ENCODE measurements at places on chromosomes 1 and 21.
A peak's percentile ranks its signal among the peaks of the same experiment; 100 is the strongest.

GRCh38 chr1:183577897-183578465 is 12.3 kb downstream of the NCF2 start:
- DNase-seq = no peak

- no peak for DNase-seq
Measured at GRCh38 chr1:54606990-54607325, 16.4 kb downstream of the FAM151A start.

DNA sequence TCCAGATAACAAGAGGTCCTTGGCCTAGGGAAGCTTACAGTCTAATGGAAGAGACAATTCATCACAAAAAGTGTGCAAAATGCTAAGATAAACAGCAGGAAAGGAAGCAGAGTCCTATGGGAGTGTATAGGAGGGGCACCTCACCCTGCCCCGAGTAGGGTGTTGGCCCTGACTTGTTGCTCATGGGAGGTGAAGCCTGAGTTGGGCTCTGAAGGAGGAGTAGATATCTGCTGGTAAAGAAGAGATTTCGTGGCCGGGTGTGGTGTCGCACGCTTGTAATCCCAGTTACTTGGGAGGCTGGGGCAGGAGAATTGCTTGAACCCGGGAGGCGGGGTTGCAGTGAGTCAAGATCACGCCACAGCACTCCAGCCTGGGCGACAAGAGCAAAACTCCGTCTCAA is 18.6 kb upstream of the GPR37L1 start:
- no peak for DNase-seq

DNA sequence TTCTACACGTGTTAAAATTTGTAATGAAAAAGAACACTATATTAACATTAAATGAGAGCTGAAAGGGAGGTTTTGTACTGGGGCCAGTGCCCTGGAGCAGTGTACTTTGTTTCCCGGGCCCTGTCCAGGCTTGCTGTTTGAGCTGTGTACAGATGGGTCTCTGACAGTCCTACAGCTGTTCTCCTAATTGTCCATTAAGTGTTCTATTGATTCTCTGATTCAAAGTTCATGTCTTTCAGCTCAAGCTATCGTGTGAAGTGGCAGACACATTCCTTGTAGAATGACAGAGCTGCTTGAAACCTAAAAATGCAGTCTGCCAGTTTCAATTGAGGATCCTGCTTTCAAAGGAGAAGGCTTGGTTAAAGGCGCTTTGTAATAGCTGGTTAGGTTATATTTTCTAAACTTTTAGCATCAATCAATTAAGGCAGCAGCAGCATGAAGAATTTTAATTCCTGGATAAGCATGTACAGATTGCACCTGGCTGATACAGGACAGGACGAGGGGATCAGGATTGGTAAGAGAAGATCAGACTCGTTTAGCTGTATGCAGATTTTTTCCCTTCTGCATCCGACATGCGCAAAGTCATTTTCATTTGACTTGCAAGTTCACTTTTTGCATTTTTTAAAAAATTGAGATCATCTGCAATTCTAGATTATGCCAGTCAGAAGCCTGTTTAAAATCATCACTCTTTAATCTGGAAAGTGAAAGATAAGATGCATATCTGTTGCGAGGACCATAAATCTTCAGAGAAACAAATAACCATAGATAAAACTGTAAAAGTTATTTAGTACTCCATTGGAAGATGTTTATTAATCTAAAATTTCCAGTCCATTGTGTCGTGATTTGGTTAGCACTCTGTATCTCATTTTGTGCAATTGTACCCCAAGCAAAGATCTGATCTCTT is 98.5 kb downstream of the ATG4C start:
- no peak for DNase-seq

DNA sequence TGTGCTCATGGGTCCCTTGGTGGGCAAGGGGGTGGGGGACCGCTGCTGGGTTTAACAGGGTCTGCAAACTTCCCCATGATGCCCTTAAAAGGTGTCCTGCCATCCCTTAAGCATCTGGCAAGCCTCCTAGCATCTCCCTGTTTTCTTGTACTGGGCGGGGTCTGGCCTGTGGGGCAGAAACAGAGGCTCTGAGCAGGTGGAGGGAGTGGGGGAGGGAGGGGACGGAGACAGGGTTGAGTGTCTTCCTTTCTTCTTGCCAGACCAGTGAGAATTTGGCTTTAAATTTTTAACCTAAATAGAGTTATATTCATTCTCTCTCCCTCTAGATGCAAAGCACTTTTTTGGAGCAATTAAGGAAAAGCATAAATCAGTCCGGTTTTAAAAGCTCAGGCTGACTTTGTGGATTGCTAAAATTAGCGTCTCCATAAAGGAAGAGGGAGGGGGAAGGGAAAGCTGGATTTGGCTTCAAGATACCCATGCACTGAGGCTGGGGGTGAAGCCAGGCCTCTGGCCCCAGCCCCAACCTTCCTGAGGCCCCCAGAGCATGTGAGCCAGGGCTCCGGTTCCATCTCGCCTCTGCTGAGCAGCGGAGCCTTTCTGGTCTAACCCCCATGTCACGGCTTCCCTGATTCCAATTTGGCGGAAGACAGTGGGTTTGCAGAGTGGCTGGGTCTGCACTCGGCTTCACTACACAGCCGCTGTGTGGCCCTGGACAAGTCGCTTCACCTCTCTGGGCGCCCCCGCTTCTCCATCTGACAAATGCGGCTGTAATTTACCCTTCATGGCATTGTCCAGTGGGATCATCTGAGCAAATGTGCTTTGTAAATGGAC is 25.3 kb downstream of the IGSF21 start:
- no peak for DNase-seq

DNA sequence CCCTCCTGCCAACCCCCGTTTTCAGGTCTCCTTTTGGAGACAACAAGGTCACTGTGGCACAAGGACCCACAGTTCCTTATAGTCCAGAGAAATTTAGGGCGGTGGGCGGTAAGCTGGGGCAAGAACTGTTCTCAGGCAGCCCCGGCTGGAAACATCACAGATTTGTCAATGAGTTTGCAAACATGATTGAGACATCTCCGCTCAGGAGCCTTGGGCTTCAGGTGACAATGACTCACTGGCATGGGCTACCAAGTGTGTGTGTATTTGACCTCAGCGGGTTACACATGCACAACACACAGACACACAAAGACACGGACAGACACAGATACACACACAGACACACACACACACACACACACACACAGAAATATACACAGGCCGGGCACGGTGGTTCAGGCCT is 58.2 kb upstream of the ABCG1 start:
- no peak for DNase-seq

DNA sequence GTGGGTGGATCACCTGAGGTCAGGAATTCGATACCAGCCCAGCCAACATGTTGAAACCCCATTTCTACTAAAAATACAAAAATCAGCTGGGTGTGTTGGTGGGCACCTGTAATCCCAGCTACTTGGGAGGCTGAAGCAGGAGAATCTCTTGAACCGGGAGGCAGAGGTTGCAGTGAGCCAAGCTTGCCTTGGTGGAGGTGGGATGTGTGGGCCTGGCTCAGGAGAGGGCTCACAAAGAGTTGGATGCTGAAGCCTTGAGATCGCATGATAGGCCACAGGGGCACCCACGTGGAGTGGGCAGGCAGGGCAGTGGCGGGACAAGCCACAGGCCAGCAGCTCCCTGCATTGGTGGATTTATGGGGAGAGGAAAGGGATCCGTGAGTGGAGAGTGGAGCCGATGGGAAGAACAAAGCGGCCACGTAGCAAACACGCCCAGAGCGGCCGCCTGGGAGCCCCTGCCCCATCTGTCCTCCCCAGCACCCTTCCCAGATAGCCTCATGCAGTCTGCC is 4.4 kb downstream of the THAP3 start:
- DNase-seq = no peak

DNA sequence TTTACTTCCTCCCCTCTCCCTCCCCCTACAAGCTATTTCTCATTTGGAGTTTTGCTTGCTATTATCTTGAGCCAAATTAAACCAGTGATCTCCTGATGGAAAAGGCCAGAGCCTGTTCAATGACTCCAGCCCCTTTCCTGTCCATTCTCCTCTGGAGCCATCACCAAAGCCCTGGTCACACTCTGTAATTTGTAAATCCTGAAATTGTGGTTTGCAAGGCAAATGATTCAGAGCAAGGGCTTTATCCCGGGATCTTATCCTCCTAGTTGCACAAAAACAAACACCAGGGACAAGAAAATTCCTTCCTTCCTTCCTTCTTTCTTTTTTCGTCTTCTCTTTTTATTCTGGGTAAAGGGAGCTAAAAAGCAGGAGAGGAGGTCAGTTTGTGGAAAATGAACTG is 366.1 kb upstream of the ST6GALNAC5 start:
- no peak for DNase-seq

GRCh38 chr1:34115233-34115632 is 49.8 kb downstream of the CSMD2 start:
- DNase-seq = no peak

DNA sequence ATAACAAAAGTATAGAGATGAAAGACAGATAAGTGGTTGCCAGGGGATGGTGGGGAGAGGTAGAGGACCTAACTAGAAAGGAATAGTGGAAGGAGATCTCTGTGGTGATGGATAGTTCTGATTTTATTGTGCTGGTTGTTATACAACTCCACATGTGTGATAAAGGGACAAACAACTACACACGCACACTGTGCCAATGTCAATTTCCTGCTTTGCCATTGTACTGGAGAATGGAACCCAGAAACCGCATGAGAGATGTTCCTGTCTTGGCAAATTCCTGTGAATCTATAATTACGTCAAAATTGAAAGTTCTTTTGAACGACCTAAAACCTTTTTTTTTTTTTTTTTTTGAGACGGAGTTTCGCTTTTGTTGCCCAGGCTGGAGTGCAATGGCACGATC is 11.0 kb downstream of the TNFRSF9 start:
- no peak for DNase-seq

DNA sequence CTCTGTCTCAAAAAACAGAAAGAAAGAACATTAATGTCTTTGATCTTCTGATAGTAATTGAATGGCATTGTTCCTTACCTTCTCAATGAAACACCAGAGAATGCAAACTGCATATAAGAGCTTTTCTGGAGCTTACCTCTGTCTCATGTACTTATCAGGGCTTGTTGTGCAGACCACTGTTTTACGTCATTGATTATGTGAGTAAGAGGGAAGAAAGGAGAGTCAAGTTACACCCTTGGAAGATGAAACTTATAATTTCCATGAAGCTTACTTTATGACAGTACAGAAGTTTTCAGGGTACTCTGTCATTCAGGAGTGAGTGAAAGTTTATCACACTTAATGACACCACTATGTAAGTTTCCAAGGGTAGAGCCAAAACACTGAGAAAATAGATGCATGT is 49.0 kb upstream of the MAB21L3 start:
- no peak for DNase-seq

- no peak for DNase-seq
Measured at GRCh38 chr1:6504887-6505286, 13.4 kb upstream of the PLEKHG5 start.

- DNase-seq = no peak
Measured at GRCh38 chr1:90402893-90403849, 313.9 kb downstream of the BARHL2 start.

DNA sequence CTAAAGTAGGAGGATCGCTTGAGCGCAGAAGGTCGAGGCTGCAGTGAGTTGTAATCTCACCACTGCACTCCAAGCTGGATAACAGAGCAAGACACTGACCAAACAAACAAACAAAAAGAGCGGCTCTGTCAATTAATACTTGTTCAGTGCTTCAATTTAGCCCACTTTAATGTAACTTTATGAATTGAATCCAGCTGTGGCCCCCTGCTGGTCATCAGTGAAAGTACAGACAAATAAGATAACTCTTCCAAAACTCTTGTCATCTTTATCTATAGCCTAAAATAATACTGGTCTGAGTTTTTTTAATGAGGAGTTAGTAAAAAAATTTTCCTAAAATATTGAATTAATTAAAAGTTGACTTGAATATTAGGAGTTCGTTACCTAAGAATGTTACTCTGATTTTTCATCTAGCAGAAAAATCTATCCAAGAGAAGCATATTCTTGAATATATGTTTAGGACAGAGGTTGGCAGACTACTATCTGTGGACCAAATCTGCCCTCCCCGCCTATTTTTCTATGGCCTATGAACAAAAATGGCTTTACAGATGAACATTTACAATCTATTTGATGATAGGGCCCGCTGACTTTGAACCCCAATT is 26.1 kb downstream of the ATP5PF start:
- peak; percentile 52 for DNase-seq

DNA sequence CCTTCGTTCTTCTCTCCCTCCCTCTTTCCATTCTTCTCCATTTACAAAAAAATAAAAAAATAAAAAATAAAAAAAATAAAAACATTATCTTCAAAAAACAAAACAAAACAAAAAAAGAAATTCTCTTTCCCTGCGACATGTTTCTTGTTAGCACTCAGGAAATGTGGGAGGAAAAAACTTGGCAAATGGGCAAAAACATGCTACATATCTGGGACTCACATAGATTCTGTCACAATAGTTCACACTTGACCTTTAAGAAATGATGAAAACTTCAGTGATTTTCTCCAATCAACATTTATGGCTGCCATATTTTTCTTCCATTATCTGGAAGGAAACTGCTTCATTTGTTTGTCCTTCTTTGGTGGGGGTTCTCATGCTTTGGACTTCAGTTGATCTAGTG is 109.3 kb downstream of the PRKAB2 start:
- no peak for DNase-seq

DNA sequence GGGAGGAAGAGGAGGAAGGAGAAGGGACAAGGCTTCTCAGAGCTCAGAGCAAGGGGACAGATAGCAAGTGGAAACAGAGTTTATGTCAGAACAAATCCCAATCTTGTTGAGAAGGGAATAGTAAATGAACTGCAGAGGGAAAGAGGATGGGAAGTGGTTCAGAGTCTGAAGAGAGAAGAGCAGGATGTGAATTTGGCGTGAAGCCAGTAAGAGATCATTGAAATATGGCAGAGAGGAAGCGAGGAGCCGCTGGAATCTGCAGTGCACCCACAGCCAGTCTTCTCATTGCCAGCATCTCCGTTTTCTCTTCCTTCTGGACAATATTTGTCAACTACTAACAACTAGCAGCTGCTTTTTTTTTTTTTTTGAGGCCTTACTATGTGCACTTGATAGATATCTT is 19.1 kb downstream of the OLFML3 start:
- no peak for DNase-seq

DNA sequence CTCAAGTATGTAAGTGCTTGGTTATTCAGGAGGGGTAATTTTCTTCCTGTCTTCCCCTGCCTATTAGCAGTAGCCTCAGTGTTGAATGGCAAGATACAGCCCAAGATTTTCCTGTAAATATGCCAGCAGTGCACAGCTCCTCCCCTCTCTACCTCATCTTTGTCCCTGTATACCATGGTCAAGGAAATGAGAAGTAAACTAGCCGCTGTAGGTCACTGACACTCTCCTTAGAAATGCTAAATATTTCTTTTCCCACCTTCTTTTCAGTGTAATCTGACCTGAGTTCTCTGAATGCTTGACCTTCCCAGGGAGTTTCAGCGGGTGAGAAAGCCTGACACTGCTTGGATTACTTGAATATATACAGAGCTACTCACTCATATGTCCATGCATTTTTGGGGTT is 84.1 kb upstream of the ZNF326 start:
- DNase-seq = no peak

- DNase-seq = no peak
Measured at GRCh38 chr21:42363312-42363711, 3.0 kb downstream of the TFF1 start.

All from GM10248 (cell line).